Stimulated activated CD4-positive, alpha-beta T cell treated with anti-CD3 and anti-CD28 coated beads, Interleukin-15, amount 100 ng/mL, for 48 hours (primary cell): ENCODE measurements at places on chromosomes 5 and 9.

- no peak for DNase-seq
Observed at GRCh38 chr5:167614294-167615021, 677.0 kb upstream of the WWC1 start.

GRCh38 chr5:7592910-7593309, 197.0 kb downstream of the ADCY2 start:
- no peak for DNase-seq

- no peak for DNase-seq
Observed at GRCh38 chr9:127976498-127976897, 4.3 kb downstream of the EEIG1 start.

- peak; percentile 58 for DNase-seq
Observed at GRCh38 chr5:157352756-157353340, 86.9 kb downstream of the CYFIP2 start.

DNA sequence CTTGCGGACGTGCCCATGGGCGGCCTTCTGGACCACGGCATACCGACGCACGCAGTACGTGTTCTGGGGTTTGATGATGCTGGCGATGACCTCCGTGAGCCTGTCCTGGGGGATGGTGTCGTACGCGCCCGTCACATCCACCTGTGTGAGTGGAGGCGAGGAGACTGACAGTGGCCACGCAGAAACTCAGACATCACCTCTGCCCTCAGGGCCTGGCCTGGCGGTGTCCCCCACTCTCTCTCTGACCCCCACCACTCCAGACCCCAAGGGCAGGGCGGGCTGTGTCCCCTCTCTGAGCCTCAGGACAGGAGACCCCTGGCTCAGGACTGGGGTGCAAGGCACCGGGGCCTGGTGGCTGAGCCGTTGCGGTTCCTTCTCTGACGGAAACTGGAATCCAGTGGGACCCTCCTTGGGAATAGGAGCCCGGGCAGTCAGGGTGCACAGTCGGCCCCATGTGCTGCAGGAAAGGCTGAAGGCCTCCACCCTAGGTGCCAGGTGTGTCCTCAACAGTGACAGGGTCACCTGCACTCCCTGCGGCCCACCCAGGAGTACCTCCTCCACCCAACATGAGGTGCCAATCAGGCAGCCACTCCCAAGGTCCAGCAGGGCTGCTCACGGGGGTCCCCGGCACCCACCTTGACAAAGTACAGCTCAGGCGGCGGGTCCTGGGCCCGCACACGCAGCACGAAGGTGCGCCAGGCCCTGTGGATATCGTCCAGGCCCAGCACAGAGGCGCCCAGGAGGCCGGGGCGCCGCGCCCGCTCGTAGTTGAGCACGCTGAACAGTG, 16.0 kb downstream of the TERT start:
- DNase-seq = no peak

- no peak for DNase-seq
Observed at GRCh38 chr9:120030847-120031246, 549.1 kb downstream of the CDK5RAP2 start.

DNA sequence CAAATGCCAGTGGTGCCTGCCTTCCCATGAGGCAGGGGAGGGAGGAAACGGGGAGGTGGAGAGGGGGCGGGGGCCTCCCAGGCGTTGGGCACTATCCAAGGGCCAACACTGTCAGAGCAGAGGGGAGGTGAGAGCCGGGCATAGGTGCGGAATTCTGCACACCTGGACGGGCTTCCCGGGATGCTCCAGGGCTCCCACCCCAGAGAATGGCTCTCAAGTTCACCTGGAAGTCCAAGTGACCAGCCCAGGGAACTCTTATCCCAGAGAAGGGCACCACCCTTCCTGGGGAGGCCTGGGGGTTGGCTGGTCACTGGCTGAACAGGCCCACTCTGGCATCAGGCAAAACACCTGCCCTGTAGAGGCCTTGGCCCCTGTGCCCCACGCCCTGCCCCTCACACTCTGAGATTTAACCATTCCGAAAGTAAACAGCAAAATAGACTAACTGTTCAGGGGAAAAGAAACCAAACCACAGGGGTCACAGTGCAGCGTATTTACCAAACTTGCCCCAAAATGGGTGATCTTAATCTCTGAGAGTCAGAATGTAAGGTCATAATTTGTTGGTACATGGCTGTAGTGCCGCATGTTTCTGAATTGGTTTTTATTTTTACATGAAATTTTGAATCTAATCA, 2.7 kb downstream of the CSF2 start:
- no peak for DNase-seq

DNA sequence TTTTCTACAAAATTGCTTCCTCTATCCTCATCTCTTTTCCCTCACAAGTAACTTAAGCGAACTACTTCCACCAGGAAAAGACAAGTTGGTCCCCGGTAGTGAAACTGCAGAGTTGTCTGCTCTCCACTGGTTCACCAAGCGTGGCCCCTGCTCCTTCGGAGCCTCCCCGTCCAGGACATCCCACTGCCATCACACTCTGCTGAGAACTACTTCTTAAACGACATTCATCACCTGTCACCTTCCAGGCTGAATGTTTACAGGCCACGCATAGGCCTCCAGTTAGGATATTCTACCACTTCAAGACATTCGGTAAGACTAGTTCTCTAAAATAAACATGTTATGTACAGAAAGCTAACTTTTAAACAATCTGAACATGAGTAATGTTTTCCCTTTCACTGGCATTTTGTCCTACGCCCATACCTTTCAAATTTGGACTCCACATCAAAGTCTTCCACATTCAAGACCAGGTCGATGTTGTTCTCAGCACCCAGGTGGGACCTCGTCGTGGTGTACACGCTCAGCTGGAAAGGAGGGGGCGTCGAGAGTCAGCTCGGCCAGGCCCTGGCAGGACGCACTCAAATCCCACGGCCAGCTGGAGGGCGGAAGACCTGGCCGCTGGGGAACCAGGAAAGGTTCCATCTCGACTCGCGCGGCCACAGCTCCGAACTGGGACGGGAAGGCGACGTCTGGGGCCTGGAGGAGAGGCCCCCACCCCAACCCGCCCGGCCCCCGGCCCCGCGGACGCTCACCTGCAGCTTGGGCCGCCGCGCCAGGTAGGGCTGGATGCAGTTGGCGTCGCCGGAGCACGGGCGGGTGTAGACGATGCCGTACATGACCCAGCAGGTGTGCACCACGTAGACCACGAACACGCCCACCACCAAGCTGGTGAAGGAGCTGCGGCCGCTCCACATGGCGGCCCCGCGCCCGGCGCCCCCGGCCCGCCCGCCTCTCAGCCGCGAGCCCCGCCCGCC, 683 bp downstream of the CLPTM1L start:
- DNase-seq = no peak
